ENCODE measurements at places on chromosomes 12 and 14. TPM values are rescaled to one million over a fixed set of nuclear protein-coding genes. Genes with fewer than 3 reads are reported as not detected.

The STAT2 gene
- total RNA-seq = 173 TPM

The DPY19L2 gene
- 1.6 TPM for total RNA-seq

The FAM222A gene
- under 0.01 TPM for total RNA-seq

The ERP27 gene
- not detected for total RNA-seq

The IAPP gene
- total RNA-seq = not detected

The KRT74 gene
- not detected for total RNA-seq

Data from subcutaneous preadipocyte (primary cell).